ENCODE measurements at places on chromosomes 7 and 10.

DNA sequence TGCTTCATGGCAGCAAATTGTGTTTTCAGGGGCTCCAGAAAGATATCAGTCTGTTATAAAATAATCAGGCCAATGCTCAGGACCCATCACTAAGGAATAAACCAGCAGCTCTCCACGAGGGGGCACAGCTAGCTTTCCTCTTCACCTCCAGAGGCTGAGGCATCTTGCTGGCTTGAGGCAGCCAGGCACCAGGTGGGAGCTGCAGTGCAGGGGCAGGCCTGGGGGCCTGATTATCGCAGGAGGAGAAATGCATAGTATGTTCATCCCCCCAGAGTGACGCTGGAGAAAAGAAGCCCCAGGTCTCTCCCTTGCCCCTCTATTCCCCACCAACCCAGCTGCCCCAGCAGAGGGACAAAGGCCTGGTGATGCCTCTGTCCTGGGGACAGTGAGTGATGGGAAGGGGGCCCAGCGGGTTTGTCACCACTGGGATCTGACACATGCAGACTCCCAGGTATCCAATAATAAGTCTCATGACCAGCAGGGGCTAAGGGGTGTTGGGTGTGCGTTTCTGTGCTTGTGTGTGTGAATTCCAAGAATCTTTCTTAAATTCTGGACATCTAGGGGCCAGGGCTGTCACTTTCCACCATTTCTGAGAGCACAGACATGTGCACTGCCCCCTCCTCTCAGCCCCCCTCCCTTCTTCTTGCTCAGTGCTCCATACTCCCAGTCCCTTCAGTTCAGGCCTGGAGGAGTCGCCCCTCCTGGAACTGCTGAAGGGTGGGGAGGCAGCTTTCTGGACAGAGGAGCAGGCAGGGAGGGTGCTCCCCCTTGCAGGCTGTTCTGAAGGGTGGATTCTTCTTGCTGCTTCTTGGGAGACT, 128.1 kb upstream of the FAM20C start:
- DNase-seq: no peak

DNA sequence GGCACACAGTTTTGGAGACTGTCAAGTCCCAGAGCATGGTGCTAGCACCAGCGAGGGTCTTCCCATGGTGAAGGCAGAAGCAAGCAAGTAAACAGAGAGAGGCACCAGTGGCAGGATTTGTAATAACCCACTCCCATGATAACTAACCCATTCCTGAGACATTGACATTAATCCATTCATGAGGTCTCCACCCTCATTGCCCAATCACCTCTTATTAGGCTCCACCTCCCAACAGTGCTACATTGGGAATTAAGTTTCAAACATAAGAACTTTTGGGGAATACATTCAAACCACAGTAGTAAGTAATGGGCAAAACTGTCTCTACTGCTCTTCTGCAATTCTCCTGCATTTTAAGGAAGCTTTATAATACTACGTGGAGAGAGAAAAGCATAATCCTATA, 193.6 kb downstream of the CACNA2D1 start:
- DNase-seq: no peak

- DNase-seq: no peak
Observed at GRCh38 chr7:119935418-119936025, 337.5 kb upstream of the KCND2 start.

GRCh38 chr7:2785071-2785500, 59.0 kb downstream of the GNA12 start:
- DNase-seq: no peak

- DNase-seq: no peak
Observed at GRCh38 chr7:28346676-28347363, 65.5 kb upstream of the CREB5 start.

DNA sequence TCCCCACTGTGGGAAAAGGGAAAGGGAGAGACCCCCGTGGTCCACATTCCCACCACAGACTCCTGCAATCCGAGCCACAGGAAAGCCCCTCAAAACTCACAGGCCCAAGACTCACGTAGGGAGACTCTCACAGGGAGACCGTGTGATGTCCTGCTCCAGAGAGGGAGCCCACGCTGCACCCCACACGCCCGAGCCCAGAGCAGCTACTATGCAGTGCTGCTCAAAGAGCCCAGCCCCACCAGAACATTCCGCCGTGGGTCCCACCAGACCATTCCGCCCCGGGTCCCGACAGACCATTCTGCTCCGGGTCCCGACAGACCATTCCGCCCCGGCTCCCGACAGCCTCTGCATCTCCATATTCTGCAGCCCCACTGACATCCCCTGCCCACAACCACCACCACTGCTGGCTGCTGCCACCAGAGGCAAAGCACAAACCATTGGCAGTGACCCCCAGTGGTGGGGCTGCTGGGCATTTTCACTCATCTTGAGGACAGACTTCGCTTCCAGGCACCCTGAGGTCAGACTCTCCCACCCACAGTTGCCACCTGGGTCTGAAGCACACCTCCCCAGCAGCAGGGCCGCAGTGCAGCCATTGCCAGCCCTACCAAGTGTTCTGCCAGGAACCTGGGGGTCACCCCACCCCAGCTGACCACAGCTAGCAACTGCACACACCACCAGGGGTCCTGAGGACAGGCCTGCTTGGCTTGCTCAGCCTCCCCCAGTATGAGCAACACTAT, 625.4 kb upstream of the FOXK1 start:
- DNase-seq: no peak

DNA sequence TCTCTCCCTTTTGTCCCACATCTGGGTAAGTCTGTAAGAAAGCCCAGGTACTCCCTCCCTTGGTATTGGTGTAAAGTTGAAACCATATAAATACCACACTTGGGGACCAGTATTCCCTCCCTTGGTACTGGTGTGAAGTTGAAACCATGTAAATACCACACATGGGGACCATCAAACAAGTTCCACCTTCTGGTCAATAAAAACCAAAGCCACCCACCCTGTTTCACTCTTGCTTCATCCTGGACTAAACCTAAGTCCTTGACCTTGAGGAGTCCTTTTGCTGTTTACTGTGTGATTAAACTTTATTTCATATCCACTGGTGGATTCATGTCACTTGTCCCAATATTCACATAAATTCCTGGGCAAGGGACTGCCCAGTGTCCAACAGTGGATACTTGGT, 8.4 kb downstream of the P4HA1 start:
- DNase-seq: no peak

GRCh38 chr7:100684534-100685042, 9.5 kb downstream of the GIGYF1 start:
- DNase-seq: no peak

DNA sequence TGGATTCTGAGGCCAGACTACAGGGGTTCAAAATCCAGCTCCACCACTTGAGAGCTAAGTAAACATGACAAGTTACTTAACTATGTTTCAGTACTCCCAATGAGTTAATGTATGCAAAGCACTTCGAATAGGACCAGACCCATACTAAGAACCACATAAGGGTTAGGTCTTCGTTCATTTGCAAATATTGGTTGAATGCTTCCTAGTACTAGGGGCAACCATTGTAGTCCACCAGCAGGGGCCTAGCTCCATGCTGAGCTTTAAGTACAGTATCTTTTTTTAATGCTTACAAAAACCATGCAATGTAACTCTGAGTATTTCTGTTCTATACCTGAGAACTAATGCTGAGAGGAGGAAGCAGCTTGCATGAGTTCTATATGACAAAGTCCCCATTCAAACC, 80.4 kb upstream of the PDE1C start:
- DNase-seq: no peak

GRCh38 chr7:13641714-13642113, 347.8 kb downstream of the ETV1 start:
- DNase-seq: no peak

DNA sequence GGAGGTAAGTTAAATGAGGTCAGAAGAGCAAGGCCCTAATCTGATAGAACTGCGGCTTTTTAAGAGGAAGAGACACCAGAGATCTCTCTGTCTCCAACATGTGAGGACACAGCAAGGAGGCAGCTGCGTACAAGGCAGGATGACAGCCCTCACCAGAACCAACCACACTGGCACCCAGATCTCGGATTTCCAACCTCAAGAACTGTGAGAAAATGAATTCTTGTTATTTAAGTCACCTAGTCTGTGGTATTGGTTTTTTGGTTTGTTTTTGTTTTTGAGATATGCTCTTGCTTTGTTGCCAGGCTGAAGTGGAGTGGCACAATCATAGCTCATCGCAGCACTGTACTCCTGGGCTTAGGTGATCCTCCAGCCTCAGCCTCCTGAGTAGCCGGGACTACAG, 127.2 kb downstream of the DLG5 start:
- peak; percentile 21 for DNase-seq

DNA sequence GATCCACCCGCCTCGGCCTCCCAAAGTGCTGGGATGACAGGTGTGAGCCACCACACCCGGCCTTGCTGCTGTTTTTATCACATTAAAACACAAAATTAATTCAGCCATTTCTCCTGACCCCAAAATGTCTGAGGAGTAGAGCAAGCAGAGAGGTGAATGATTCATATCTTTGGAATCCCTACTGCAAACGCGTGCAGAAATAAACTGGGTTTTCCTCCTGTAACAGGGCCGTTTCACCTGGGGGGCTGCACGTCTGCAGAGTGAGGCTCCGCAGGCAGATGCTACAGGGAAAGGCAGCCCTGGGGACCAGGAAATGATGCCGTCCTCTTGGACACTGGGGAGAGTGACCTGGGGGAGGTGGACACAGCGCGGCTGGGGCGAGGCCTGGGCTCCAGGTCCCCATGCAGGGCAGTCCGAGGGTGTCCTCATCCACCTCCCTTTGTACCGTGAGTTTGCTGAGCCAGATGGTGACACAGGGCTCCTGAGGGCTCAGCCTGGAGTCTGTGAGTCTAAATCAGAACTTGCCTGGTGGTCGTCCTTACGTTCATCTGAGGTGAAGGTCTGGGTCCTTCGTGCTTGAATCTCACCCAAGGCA, 41.9 kb downstream of the PDGFA start:
- no peak for DNase-seq

GRCh38 chr7:119271147-119271779, 1001.7 kb upstream of the KCND2 start:
- no peak for DNase-seq

- DNase-seq: no peak
Observed at GRCh38 chr10:17113889-17114540, 15.6 kb downstream of the CUBN start.

DNA sequence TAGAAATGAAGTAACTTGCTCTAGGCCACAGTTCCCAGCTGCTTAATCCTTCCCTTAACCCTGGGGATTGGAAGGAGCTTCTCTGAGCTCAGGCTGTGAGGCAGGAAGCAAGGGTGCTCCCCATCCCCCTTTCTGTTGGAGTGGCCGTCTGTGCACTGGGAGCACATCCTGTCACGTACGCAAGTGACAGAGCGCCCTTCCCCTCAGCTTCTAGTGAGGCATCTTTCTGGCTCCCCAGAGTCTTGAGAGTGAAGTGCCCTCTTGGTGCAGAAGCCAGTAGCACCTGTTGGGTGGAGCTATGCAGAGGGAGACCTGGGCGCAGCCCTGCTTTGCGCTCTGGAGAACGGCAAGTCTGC, 47.8 kb downstream of the SHH start:
- peak; percentile 9 for DNase-seq

GRCh38 chr7:94433224-94433623, 38.5 kb downstream of the COL1A2 start:
- no peak for DNase-seq

DNA sequence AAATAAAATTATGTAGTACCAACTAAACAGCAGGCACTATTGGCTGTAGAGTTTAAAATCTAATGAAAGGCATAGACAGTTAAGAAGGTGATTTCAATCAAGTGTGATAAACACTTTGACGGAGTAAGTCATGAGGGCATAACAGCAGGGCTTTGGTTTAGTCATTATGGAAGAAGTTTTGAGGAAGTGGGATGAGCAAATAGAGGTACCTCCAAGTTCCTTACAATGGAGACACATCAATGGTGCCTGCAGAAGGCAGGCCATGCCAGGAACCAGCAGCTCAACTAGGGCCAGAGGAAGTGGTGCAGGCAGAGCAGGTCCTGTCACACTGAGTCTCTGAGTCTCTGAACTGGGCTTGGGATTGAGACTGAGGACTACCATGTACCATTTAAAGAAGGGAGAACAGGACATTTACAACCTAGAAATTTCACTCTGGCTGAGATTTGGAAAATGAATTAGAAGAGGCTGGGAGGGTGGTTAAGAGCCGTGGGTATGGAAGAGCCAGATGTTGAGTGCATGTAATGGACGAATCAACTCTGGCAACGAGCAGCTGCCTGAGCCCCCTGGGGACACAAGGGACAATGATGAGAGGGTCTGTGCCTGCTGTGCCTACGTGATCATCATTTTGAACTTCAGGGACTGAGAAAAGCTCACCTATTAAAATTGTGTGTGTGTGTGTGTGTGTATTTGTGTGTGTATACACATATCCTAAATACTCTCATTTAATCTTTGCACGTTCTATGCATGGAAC, 208.7 kb upstream of the POM121L12 start:
- DNase-seq: no peak

GRCh38 chr10:121091961-121092719, 241.0 kb downstream of the WDR11 start:
- no peak for DNase-seq

DNA sequence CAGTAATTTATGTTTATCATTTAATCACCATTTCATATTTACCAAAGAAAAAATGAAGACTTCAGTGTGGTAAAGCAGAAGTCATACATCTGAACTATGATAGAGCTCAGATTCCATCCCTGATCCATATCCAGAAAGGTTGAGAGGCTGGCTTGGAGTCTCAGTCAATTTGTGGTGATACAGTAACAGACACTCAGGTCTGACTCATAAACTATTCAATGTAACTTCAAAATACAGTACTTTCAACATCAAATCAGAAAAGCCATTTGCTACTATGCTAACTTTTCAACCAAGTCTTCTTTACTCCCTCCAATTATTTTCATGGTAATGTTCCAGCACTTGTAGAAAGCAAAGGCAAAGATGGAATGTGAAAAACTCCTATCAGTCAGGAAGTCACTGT, 190.4 kb downstream of the HDAC9 start:
- DNase-seq: no peak

DNA sequence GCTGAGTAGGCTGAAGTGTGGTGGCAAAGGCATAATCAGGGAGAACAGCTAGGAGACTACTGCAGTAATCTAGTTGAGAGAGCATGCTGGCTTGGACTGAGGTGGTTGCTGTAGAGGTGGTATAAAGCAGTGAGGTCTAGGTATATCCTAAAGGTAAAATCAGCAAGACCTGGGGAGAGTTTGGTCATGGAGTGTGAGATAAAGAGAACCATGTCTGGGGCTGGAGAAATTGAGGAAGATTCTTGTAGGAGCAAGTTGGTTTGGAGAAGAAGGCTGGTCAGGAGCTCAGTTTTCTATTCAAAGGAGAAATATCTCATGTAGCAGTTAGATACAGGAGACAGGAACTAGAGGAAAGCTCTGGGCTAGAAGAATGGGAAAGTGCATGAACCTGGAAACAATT, 32.9 kb upstream of the ST7 start:
- no peak for DNase-seq

GRCh38 chr7:121313793-121314676, 14.8 kb upstream of the WNT16 start:
- DNase-seq: no peak

DNA sequence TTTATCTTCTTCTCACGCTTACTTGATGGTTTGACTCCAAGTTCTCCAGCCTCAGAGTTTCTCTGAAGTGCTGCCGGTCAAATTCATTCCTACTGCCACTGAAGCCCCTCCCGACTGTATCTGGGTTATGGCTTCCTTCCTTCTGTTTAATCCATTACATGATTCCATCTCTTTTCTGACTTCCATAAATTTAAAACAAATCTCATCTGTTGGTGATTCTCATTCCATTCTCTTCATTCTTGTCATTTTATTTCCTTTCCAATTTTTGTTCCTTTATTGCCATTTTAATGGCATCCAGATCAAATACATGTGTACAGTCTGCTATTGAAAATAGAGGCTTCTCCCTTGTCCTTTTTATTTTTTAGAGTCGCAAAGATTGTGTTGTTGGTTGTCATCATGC, 25.4 kb upstream of the HIBADH start:
- DNase-seq: no peak
